ENCODE measurements at places on chromosomes 16 and 17.

DNA sequence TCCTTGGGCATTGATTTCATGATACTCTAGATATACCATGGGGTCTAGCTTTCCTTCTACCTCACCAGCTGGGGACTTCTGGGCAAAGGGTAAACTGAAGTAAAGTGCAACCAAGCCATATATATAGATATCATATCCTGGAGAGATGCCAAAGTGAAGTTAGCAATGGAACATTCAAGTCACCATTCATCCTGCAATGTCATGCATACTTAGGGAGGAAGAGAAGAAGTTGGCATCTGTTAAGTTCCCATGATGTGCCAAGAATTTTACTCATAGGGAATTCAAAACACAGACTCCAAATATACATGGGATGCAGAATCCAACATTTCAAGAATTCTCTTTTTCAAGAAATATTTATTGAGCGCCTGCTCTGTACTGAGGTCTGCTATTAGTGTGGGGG is 399.8 kb downstream of the HS3ST4 start:
- no peak for DNase-seq

DNA sequence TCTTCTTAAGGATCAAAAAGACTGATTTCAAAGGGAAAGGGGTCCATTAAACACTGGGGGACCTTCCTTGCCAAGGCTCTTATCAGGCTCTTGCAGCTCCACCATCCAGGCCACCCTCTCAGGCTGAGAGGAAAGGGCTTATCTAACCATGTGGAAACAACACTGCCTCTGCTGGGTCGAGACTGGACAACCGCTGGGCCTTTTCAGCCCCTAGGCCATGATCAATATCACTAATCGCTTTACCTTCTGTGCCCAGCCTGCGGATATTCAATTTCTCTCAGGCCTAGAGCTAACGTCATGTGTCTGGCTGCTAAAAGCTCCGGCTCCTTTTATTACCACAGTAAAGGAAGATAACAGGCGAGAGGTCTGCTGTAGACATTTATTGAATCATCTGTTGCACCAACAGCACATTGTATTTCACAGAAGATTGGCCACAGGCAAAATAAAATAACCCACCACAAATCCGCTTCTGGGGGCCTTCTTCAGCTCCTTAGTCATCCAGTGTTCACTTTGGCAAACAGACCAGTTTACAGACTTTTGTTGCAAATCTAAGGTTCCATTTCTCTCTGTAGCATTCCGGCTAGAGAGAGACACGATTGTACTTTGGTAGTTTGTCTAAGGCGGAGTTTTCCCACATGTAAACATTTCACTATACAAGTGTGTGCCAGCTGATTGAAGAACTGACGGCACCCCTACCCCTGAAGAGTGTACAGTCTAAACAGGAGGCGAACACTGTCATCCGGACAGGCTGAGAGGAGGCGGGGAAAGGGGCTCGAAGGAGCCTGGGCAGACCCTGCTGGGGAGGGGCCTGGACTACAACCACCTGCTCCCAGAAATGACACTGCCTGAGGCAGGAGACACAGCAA is 13.9 kb downstream of the CYB561 start:
- peak; percentile 77 for DNase-seq

DNA sequence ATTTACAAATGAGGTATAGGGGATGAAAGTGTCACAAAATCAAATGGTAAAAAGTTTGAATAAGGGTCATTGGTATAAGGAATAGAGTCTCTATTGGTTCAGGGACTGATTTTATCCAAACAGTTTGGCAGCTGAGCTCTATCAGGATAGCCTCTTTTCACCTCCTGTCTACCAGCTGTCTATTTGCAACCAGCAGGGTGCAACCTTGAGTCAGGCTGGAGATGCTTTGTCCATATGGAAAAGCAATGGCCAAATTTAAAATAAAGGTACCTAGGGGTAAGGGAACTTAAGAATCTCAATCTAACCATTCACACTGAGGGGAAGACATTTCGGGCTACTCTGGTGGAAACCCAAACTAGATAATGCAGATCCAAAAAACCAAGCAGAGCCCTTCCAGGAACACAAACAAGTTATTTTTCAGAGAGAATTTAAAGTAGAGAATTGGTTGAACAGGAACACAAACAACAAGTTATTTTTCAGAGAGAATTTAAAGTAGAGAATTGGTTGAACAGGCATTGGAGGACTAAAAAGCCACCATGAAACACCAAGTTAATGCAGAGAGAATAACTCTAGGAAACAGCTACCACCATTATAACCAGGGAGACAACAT is 12.6 kb upstream of the CA10 start:
- no peak for DNase-seq

DNA sequence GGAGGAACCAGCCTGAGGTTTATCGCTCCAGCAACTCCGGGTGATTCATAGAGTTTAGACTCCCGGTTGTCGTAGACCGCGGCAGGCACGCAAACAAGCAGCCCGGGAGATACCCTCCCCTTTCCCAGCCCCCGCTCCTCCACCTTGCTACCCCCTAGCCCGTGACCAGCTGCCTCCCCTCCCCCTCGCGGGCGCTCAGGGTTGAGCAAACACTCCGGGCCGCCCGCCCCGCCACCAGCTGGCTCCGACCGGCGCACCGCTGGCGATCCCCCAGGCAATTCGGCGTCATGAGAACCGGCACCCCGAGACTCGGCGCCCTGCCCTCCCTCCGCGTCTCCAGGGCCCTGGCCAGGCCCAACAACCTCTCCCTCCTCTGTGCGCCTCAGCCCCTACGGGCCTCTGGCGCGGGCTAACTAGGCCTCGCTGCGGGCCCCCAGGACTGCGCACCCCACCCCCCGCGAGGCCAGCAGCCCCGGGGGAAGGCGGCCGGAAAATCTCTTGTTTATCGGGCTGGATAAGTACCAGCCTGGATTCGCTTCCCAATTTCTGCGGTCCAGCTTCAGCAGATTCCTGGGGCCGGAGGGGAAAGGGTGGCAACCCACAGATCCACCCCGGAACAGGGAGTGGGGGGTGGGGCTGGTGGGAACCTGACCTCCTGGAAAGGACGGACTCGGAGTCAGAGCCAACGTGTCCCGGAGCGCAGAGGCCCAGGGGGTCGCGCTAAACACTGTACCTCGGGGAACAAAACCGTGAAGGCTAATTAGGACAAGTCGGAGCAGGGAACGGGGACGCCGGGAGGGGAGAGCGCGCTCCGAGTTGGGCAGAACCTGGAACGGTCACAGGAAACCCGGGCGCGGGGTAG is 951 bp upstream of the GPRC5C start:
- peak; percentile 88 for DNase-seq

DNA sequence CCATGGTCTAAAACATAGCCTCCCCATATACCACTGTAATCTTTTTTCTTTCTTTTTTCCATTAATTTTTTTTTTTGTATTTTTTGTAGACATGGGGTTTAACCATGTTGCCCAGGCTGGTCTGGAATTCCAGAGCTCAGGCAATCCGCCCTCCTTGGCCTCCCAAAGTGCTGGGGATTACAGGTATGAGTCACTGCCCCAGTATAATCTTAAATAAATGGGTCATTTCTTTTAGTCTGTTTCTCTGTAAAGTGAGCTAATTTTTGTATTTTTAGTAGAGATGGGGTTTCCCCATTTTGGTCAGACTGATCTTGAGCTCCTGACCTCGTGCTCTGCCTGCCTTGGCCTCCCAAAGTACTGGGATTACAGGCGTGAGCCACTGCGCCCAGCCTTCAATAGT is 5.7 kb upstream of the NME1 start:
- DNase-seq = peak; percentile 62

- peak; percentile 45 for DNase-seq
These were observed 28.8 kb upstream of the GINS2 start for GRCh38 chr16:85717393-85718152.

DNA sequence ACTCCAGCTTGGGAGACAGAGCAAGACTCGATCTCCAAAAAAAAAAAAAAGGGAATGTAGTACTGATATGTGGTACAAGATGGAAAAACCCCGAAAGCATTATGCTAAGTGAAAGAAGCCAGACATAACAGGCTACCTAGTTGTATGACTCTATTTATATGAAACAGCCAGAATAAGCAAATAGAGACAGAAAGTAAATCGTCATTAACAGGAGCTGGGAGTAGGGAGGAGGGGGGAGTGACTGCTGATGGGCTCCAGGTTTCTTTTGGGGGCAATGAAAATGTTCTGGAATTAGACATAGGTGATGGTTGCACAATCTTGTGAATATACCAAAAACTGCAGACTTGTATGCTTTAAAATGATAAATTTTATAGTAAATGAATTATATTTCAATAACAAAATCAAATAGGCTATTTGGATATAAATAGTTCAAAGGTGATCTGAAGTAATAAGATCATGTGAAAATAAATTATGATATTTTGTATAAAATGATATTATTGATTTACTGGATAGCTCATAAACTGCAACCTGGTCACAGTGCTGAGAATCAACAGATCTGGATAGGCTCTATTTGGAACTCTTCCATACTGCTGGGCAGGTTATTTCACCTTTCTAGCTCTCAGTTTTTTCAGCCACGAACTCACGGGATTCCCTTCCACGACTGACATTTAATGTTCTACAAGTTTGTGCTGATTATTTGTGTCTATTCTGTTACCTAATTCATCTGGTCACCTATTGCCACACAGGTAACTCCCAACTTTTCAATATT is 27.1 kb downstream of the ZNF652 start:
- DNase-seq = no peak

DNA sequence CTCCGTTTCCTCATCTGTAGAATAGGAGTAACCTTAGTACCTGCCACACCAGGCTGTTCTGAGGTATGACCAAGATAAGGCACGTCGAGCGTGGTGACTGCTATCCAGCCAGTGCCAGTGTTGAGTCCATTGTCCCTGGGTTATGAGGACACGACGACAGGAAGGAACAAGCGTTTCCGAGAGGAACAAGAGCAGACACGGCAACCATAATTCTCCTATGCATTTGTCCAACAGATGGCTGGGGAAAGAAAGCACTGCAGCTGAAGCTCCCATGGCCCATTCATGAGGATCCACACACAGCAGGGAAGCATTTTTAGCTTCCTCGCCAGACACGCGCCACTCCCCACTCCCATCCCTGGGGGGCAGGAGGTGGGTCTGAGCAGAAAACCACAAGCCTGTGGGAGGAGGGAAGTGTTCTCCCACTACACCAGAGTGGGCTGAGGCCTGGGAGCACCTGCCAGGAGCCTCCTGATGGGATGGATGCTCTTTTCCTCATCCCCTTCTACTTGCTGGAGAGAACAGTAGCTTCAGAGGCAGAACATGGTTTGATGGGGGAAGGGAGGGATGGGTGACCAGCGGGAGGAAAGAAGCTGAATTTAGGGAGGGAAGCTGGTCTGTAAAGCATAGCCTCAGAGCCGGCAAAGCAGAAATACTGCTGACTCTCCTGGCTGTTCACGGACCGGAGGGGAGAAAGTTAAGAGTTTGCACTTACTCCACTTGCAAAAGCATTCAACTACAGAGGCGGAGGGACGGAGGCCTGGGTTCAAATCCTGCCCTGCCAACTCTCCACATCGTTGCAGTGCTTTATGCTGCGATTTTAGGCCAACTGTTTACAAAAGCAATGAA is 2.7 kb downstream of the COTL1 start:
- no peak for DNase-seq

DNA sequence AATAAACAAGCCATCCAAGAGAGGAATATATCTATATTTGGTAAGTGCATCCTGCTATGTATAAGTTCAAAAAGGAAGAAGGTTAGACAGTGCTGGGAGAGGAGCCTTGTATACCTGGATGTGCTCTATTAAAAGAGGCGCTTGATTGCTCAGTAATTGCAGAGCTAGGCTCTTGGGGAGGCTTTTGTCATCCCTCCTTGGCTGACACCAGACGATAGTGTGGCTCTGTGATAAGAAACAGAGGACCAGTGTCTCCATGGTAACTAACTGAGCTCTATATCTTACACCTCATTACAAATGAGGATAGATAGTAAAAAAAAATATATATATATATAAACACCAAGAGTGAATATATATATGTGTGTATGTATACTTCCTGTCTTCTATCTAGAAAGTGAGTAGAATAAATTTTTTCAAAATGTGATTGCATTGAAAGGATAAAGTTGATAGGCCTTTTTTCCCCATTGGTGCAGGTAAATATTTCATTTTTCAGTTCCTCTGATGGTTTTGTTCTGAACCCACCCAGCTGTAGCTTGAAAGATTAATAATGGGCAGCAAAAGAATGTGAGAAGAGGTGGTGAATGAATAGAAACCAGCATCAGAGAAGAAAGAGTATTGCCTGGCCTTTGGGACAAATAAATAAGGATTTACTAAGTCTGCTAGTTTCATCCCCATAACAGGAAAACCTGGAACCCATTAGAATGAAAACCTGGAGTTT is 303.7 kb downstream of the ZFHX3 start:
- DNase-seq = no peak

DNA sequence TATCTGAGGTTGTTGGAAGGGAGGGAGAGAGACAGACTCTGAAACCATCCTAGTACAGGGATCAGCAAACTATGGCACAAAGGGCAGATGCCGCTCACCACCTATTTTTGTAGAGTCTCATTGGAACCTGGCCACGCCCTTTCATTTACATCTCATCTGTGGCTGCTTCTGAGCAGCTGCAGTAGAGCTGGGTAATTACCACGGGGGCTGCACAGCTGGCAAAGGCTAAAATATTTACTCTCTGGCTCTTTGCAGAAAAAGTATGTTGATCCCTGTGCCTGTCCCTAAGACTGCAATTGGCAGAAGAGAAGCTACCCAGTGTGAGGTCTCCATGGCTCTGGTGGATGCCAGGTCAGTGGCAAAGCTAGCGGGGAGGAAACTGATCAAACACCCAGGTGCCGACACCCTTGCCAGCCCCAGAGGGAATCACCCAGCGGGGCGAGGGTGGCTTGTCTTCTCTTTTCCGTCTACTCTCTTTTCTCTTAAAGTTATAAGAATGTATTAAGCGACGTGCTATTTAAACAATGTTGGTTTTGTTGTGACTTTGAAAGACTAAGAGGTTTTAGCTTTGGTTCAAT is 14.0 kb downstream of the CEP295NL start:
- DNase-seq = no peak

- DNase-seq = no peak
These were observed 167.5 kb downstream of the UTP18 start for GRCh38 chr17:51427856-51428255.

GRCh38 chr16:75202069-75202590 is 4.8 kb downstream of the CTRB2 start:
- DNase-seq = no peak

DNA sequence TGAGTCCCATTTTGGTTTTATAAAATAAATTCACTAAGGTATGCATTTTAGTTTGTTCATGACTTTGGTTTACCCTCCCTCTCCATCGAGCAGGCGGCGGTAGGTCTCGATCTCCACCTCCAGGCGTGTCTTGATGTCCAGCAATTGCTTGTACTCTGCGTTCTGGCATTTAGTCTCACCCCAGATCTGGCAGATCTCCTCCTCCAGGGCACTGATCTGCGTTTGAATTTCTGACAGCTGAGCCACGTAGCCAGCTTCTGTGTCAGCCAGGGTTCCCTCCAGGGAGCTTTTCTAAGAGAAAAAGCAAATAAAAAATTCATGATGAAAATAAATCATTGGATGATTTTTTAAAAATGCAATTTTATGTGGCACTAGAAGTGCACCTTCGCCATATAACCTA is 4.2 kb downstream of the KRT24 start:
- DNase-seq = no peak

GRCh38 chr16:3581392-3581791 is 4.2 kb upstream of the NLRC3 start:
- DNase-seq = no peak

- peak; percentile 100 for DNase-seq
These were observed 100.3 kb upstream of the KIF2B start for GRCh38 chr17:53722407-53722806.

- DNase-seq = no peak
These were observed 656.2 kb downstream of the KCNJ2 start for GRCh38 chr17:70825321-70826125.

Measured in amniotic epithelial cell (primary cell).